Gastrocnemius medialis (tissue), 4 donors: ENCODE measurements at places on chromosomes 12 and 14. TPM values are rescaled to one million over a fixed set of nuclear protein-coding genes. Genes with fewer than 3 reads are reported as not detected.

- H3K27ac ChIP-seq = no peak overlapping the region
- DNase-seq = no peak
- no peaks in the 10 kb centered on the region for H3K27me3 ChIP-seq
- no peaks in the 10 kb centered on the region for H3K36me3 ChIP-seq
- no peak overlapping the region for H3K4me3 ChIP-seq
- no peaks in the 10 kb centered on the region for H3K4me1 ChIP-seq
Measured at GRCh38 chr12:58988643-58989344, 68.5 kb upstream of the LRIG3 start.

- no peak overlapping the region for H3K27ac ChIP-seq
- no peaks in the 10 kb centered on the region for H3K4me1 ChIP-seq
- peaks cover 5% of the 10 kb centered on the region for H3K27me3 ChIP-seq
- no peaks in the 10 kb centered on the region for H3K36me3 ChIP-seq
Measured at GRCh38 chr12:111138016-111138415, 217.6 kb upstream of the MYL2 start.

AQP6 gene
- total RNA-seq = not detected

GRCh38 chr12:119060847-119061796, 79.8 kb downstream of the SRRM4 start:
- H3K36me3 ChIP-seq = no peaks in the 10 kb centered on the region
- no peak overlapping the region for H3K27ac ChIP-seq
- DNase-seq = no peak
- no peaks in the 10 kb centered on the region for H3K4me1 ChIP-seq
- H3K27me3 ChIP-seq = no peaks in the 10 kb centered on the region
- no peak overlapping the region for H3K4me3 ChIP-seq

DNA sequence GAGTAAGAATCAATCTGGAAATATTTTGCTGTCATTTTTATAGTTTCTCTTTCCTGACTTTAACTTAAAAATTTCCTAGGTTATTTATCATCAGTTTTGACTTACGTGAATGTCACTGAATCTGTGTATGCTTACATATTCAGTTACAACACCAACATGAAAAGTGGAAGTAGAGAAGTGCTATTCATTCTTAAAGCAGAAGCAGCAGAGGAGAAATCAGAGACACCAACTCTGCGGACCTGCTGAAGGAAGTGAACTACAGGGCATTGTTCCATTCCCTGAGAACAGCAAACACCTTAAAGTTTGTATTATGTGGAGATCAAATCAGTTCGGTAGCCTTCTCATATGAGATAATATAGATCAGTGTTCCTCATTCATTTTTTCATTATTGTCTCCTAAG, 34.1 kb downstream of the RAD51B start:
- H3K27me3 ChIP-seq = no peaks in the 10 kb centered on the region
- no peaks in the 10 kb centered on the region for H3K4me1 ChIP-seq
- no peak for DNase-seq
- no peak overlapping the region for H3K4me3 ChIP-seq
- no peaks in the 10 kb centered on the region for H3K36me3 ChIP-seq
- no peak overlapping the region for H3K27ac ChIP-seq

DNA sequence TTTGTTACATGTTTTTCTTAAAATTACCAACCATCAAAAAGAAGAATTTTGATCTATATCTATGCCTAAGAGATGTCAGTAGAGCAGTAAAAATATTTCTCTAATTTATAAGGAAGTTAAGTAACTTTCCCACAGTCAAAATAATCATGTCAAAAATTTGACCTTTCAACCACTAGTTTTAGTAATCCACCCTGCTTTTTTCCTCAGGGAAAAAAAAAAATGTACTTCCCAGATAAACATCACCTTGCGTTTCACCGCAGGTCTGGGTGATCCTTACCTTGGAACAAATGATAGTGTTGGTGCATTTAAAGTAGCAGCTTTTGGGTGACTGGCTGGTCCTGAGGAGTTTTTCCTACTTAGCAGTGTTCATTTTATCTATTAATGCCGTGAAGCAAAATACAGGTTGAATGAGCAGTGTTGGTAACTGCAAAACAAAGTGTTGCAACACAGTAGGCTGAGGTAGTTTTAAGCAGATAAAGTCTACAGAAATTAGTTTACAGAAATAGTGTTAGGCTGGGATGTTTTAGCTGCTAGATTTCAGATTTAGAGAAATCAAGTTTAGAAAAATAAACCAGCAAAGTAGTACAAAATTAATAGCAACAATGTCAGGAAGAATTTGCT, 137.2 kb upstream of the DNM1L start:
- peak overlapping the region; percentile 21 for H3K27ac ChIP-seq
- no peaks in the 10 kb centered on the region for H3K36me3 ChIP-seq
- H3K4me1 ChIP-seq = peaks cover 71% of the 10 kb centered on the region
- H3K27me3 ChIP-seq = no peaks in the 10 kb centered on the region

OR11H6 gene
- not detected for total RNA-seq

- H3K4me1 ChIP-seq = peaks cover 4% of the 10 kb centered on the region
- no peak overlapping the region for H3K27ac ChIP-seq
- DNase-seq = no peak
- H3K4me3 ChIP-seq = no peak overlapping the region
- no peaks in the 10 kb centered on the region for H3K27me3 ChIP-seq
Measured at GRCh38 chr12:94705676-94706075, 55.3 kb upstream of the TMCC3 start.

DNA sequence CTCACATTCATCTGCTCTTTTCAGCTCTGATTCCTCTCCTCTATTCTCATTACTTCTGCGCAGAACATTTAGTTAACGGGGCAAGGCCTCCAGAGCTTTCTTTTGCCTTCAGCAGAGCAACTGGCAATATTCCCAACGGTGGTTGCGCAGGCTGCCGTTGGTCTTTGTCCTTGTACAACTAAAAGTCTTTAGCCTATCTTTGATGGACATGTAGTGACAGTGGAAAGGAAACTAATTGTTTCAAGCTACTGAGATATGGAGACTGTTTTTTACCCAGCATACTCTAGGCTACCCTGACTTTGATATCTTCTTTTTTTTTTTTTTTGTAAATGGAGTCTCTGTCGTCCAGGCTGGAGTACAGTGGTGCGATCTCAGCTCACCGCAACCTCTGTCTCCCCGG, 12.6 kb downstream of the R3HDM2 start:
- no peaks in the 10 kb centered on the region for H3K36me3 ChIP-seq
- no peaks in the 10 kb centered on the region for H3K27me3 ChIP-seq
- no peak overlapping the region for H3K4me3 ChIP-seq
- no peak overlapping the region for H3K27ac ChIP-seq
- no peak for DNase-seq

- H3K27ac ChIP-seq = no peak overlapping the region
- no peak overlapping the region for H3K4me3 ChIP-seq
- H3K4me1 ChIP-seq = no peaks in the 10 kb centered on the region
- DNase-seq = peak; percentile 10
- no peaks in the 10 kb centered on the region for H3K36me3 ChIP-seq
Measured at GRCh38 chr14:57833323-57833722, 32.6 kb downstream of the SLC35F4 start.

GRCh38 chr12:27277846-27278260, 33.8 kb downstream of the STK38L start:
- no peaks in the 10 kb centered on the region for H3K36me3 ChIP-seq
- no peak overlapping the region for H3K4me3 ChIP-seq
- H3K27ac ChIP-seq = peak overlapping the region; percentile 40
- peak; percentile 13 for DNase-seq
- peaks cover 45% of the 10 kb centered on the region for H3K4me1 ChIP-seq

KLRC4 gene
- not detected for total RNA-seq

NOVA1 gene
- total RNA-seq = 4.0 TPM

GRCh38 chr14:26856876-26857518, 259.2 kb upstream of the NOVA1 start:
- H3K27ac ChIP-seq = peak overlapping the region; percentile 40
- H3K4me1 ChIP-seq = no peaks in the 10 kb centered on the region
- no peak for DNase-seq
- H3K36me3 ChIP-seq = no peaks in the 10 kb centered on the region

- H3K27me3 ChIP-seq = no peaks in the 10 kb centered on the region
- no peak overlapping the region for H3K4me3 ChIP-seq
- no peak overlapping the region for H3K27ac ChIP-seq
- DNase-seq = no peak
- no peaks in the 10 kb centered on the region for H3K4me1 ChIP-seq
Measured at GRCh38 chr12:33830070-33830469, 192.2 kb upstream of the ALG10 start.

GRCh38 chr12:13223179-13223804, 26.8 kb downstream of the EMP1 start:
- H3K27me3 ChIP-seq = no peaks in the 10 kb centered on the region
- no peak overlapping the region for H3K27ac ChIP-seq
- DNase-seq = no peak
- H3K4me1 ChIP-seq = no peaks in the 10 kb centered on the region
